ENCODE measurements at places on chromosomes 3 and 15. TPM values are rescaled to one million over a fixed set of nuclear protein-coding genes. Genes with fewer than 3 reads are reported as not detected.
A peak's percentile ranks its signal among the peaks of the same experiment; 100 is the strongest.

The WDR76 gene
- 5.2 TPM for total RNA-seq

The ARL14 gene
- not detected for total RNA-seq

DNA sequence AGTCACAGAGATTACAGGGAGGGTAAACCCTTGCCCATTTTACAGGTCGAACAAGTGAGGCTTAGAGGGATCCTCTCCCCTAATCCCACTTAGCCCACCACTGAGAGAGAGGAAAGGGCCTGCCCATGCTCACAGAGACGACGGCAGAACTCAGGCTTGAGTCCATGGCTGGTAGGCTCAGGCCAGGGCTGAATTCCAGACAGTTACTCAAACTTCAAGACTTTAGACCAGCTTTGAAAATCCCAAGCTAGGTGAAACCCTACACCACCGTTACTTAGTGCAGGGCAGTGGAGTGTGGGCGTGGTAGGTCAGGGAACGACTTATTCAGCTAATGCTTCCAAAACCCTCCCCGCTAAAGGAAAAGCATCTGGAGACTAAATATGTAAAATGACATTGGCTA is 16.4 kb downstream of the GRIP2 start:
- no peak overlapping the region for H3K27ac ChIP-seq
- no peaks in the 10 kb centered on the region for H3K27me3 ChIP-seq
- H3K4me1 ChIP-seq, result no peaks in the 10 kb centered on the region
- H3K36me3 ChIP-seq, result no peaks in the 10 kb centered on the region
- H3K4me3 ChIP-seq, result no peak overlapping the region
- DNase-seq, result peak; percentile 33

DNA sequence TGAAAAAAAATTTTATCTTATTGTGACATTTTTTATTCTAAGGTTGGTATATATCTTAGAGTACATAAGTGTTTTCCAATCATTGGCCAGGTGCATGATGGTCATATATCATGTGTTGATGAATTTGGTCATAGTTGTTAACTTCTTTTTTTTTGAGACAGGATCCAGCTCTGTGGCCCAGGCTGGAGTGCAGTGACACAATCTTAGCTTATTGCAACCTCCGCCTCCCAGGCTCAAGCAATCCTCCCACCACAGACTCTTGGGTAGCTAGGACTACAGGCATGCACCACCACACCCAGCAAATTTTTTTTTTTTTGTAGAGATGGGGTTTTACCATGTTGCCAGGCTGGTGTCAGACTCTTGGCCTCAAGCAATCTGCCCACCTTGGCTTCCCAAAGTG is 44.0 kb downstream of the PCCB start:
- no peak overlapping the region for H3K4me3 ChIP-seq
- no peak overlapping the region for H3K27ac ChIP-seq
- DNase-seq, result no peak
- H3K27me3 ChIP-seq, result no peaks in the 10 kb centered on the region
- no peaks in the 10 kb centered on the region for H3K4me1 ChIP-seq
- H3K36me3 ChIP-seq, result peaks cover 40% of the 10 kb centered on the region

GRCh38 chr3:185781759-185782158 is 43.1 kb downstream of the IGF2BP2 start:
- no peak overlapping the region for H3K4me3 ChIP-seq
- H3K36me3 ChIP-seq, result no peaks in the 10 kb centered on the region
- no peak overlapping the region for H3K27ac ChIP-seq

The SLC6A11 gene
- total RNA-seq, result not detected

The RTP3 gene
- not detected for total RNA-seq

GRCh38 chr3:150936693-150937092 is 31.5 kb upstream of the MINDY4B start:
- no peak overlapping the region for H3K4me3 ChIP-seq
- no peaks in the 10 kb centered on the region for H3K27me3 ChIP-seq
- no peaks in the 10 kb centered on the region for H3K4me1 ChIP-seq
- no peaks in the 10 kb centered on the region for H3K36me3 ChIP-seq
- no peak overlapping the region for H3K27ac ChIP-seq
